Brain pericyte (primary cell): ENCODE measurements at places on chromosomes 7 and 10.

DNA sequence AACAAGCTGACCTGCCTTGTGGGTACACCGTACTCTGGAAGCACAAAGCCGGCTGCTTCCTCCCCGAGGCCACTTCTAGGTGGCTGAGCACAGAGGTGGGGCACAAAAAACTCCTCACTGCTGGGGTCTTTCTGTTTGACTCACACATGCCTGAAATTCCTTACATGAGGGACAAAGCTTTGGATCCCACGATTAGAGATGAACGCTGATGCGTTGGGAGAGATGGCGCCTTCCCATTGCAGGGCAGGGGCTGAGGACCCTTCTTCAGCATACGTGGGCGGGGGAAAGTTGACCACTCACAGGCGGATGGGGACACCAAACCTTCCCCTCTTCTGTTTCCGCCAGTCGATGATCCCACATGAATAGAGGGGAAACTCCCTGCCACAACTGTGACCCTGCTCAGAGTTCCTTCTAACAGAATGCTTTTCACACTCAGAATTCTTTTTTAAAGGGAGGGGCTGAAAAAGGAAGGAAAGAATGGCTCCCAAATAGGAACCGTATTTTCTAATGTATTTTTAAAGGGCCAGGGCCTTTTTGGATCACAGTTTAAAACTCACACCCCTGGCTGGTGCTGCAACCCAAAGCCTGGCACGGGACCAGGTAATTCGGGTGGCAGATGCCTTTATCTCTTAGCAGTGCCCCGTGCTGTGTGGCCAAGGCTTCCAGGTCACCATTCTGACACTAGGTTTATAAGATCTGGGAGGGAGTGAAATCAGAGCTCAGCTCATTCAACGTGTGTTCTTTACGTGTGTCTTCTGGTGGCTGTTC is 134.0 kb downstream of the PRKAG2 start:
- DNase-seq = no peak

DNA sequence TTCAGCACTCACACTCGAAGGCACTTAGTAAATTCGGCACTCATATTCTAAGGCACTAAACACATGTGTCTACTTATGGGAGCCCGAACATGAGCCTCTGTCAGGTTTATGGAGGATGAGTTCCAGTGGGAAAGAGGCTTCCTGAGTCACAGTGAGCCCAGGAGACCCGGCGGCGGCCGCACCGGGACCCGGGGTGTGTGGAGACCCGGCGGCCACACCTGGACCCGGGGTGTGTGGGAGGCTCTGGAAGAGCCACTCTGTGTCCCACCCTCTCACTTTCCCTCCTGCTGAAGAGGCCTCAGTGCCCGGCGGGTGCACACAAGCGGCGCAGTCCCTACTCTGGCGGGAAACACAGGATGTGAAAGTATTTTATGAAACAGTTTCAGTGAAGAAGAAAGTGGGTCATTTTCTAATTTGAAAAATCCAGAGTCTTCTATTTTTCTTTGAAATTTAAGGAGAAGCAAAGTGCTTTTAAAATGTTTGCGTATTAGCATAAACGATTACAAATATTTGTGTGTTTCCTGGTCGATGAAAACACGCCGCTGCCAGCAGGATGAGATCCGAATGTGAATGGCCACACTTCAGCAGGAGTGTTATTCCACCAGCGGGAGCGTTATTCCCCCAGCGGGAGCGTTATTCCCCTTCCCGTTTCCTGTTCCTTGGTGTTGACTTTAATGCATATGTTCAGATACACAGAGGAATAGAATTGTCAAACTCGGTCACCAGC is 625.1 kb downstream of the DNAJB6 start:
- DNase-seq = no peak

GRCh38 chr10:132684164-132684891 is 101.6 kb downstream of the NKX6-2 start:
- DNase-seq = no peak

DNA sequence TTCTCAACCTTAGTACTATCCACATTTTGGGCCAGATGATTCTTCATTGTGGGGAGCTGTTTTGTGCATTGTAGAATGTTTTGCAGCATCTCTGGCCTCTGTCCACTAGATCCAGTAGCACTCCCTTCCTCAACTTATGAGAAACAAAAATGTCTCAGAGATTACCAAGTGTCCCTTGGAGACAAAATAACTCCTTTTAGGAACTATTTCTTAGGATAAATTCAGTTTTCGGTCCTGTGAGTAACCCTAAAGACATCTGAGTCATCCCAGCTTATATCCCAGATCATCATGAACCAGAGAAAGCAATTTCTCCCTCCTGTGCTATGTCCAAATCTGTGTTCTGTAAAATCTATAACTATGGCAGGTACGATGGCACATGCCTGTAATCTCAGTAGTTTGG is 266.6 kb upstream of the PHYHIPL start:
- DNase-seq = no peak

DNA sequence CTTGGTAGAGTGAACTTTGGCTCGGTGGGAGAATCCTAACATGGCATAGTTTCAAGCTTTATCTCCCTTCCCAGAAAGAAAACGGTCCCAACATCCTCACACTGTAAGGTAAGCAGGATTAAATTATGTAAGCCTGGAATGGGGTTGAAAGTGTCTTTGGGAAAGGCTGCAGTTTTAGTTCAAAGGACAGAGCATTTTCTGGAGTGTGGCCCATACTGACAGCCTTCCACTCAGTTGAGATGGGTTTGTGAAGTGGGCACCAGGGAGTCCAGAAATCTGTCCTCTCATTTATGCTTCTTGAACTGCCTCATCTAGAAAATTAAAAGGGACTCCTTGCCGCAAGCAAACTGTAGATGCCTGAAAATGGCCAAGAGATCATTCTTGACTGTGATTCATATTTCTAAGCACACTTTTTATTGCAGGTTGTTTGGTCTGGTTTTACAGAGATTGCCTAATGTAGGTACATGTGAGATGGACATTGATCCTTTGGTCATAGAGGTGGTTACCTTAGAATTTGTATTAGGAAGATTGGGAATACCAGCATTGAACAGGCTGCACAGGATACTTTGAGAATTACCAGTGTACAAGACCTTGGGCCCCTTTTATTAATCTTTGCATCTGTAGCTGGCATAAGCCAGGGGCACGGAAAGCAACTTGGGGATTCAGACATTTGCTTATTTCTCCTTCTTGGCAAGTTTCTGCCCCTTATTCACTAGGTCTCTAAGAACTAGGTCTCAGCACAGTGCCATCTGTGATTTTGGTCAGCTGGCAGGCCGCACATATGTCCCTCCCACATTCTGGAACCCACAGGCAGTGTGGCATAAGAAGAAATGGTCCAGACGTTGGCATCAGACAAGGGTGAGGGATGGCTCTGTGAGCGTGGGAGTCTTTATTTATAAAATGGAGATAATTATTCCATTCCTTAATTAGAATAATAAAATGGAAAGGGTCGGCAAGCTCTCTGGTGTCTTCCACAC is 125.9 kb downstream of the GLCCI1 start:
- no peak for DNase-seq

DNA sequence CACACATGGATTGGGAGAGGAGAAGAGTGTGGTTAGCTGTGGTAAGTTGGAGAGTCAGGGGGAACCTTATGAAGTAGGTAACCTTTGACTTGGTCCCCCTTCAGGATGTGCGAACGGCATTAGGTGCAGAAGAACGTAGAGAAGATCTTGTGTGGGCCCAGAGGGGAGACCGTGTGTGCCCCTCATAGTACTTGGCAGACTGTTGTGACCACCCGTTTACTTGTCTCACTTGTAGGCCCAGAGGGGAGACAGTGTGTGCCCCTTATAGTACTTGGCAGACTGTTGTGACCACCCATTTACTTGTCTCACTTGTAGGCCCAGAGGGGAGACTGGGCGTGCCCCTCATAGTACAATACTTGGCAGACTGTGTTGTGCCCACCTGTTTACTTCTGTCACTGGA is 2.6 kb downstream of the GTPBP4 start:
- DNase-seq = no peak

GRCh38 chr10:75744261-75744660 is 312.8 kb downstream of the LRMDA start:
- DNase-seq = no peak

DNA sequence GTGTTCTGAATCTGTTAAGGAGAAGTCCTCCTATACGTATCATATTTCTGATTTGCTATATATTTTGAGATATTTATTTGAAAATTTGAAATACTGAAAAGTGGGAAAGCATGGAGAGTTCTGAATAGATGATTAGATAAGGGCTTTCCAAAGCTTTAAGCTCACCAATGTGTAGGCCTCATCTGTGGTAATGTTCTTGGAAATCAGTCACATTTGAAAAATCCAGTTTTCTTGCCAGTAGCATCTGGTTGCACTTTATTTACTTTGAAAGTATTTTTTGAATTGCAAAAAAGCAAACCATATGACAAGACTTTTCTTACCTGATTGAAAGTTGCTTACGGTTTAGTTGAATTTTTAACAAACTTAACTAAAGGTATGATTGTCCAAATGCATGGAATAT is 21.7 kb downstream of the ADD3 start:
- no peak for DNase-seq

DNA sequence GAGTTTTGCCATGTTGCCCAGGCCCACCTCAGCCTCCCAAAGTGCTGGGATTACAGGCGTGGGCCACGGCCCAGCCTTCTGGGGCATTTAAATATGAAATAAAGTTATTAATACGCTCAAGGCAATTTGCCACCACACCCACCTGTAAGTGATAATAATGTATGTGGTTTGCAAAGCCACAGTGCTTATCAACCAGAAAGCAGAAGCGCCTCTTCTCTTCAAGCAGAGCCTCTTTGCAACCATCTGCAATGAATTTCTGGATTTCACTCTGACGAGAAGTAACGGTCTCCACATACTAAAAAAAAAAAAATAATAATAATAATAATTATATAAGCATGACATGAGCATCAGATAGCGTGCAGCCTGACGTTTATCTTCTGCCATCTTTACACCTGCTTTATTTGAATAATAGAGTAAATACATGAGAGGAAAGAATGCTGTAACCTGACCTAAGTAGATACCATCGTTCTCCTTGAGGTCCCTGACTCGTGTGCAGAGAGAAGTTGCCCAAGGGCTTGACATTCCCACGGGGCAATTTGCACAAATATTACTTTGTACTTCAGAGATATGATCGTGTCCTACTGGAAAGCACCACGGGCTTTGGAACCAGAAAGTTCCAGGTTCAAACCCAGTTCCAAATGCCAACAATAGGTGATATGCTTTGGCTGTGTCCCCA is 34.0 kb downstream of the BRI3 start:
- DNase-seq = no peak
